ENCODE measurements at places on chromosomes 4 and X.

GRCh38 chr4:17241835-17242234, 270.1 kb downstream of the QDPR start:
- no peak for DNase-seq

DNA sequence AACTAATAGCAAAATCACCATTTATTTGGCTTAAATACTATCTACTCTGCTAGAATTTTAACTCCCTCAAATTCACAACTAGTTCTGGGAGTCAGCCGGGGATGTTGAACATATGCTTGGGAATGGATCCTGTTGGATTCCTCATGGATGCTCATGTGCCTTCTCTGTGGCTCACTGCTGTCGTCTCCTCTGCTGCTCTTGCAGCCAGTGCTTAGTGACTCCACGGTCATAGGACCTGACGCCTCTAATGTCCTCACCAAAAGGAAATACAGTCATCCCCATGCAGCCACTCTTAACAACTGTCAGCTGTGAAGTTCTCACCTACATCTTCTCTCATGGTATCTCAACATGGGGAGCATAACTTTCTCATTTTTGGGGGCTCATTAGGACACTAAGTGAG, 59.4 kb downstream of the HMGB2 start:
- DNase-seq = no peak

DNA sequence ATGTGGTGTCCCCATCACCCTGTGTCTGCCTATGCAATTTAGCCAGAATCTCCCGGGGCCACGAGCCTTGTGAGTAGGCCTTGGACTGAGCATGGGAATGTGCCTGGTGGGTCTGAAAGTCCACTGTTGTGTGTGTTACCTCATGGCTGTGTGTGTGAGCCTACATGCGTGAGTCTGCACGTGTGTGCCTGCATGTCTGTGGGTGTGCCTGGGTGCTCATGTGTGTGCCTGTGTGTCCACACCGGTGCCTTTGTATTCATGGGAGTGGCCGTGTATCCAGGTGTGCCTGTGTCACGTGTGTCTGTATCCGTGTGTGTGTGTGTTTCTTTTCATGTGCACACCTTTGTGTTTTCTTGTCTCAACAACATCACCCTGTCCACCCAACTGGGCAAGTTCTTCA, 14.2 kb downstream of the ATP5ME start:
- no peak for DNase-seq

- no peak for DNase-seq
Measured at GRCh38 chrX:39823424-39823823, 274.3 kb downstream of the BCOR start.

DNA sequence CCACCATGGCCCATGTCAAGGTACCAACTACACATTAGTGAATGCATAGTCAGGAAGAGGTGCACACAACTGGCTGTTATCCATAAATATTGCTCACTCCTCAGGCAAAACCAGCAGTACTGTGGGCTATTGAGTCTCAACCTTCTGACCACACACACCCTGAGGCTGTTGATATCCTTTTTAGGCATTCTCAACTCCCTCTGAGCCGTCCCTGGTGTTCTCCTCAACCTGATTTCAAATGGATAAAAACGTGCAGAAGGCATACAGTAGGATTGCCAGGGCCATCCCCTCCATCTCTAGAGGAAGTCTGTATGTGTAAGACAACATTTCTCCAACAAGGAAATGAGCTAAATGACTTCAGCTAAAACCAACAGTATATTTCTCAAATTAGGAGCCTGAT, 98.7 kb upstream of the KLHL13 start:
- peak; percentile 3 for DNase-seq

DNA sequence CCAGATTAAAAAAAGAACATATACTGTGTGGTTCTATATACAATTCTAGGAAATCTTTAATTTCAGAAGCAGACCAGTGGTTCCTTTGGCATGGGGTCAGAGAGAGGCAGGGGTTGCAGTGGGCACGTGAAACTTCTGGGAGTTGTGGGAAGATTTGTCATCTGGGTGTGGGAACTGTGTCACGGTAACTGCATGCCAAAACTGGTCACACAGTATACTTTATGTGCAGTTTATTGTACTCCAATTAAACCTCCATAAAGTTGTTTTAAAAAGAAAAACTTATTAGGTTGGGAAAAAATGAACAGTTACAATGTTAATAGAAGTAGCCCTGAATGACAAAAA, 26.7 kb upstream of the STS start:
- DNase-seq = no peak

- no peak for DNase-seq
Measured at GRCh38 chr4:18391354-18391728, 369.8 kb upstream of the LCORL start.

- no peak for DNase-seq
Measured at GRCh38 chr4:168362025-168362401, 43.5 kb upstream of the DDX60 start.

DNA sequence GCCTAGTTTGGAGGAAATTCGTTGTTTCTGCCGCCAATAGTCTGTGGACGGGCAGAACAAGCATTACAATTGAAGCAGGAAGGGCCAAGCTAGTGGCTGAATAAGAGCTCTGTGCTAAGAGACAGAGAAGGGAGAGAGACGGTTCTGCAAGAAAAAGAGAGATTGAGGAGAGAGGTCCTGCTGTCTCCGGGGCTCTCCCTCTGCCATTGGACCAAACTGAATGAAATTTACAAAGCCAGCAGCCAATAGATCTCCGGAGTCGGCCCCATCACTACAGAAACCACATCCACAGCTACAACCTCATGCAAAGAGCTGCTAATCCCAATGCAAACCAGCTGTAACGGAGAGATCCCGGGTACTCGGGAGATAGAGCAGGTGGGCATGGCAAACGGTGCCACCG, at the start of gene NLGN4X:
TSS of gene NLGN4X (minus strand) at position 148 of the 400 bp plus-strand sequence. CDS start 77,401 bp downstream, outside the sequence.
- peak; percentile 58 for DNase-seq

DNA sequence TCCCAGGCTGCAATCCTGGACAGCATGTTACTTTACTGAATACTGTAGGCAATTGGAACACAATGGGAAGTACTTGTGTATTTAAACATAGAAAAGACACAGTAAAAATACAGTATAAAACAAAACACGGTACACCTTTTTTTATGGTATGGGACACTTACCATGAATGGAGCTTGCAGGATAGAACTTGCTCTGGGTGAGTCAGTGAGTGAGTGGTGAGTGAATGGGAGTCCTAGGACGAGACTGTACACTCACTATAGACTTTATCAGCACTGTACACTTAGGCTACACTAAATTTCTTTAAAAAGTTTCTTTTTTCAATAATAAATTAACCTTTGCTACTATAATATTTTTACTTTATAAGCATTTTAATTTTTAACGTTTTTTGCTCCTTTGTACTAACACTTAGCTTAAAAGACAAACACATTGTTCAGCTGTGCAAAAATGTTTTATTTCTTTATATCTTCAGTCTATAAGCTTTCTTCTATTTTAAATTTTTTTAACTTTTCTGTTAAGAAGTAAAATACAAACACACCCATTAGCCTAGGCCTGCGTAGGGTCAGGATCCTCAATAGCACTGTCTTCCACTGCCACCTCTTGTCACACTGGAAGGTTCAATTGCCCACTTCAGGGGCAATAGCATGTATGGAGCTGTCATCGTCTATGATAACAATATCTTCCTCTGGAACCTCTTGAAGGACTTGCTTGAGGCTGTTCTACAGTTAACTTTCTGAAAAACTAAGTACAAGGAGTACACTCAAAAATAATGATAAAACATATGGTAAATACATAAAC, 293.5 kb upstream of the FSTL5 start:
- no peak for DNase-seq

DNA sequence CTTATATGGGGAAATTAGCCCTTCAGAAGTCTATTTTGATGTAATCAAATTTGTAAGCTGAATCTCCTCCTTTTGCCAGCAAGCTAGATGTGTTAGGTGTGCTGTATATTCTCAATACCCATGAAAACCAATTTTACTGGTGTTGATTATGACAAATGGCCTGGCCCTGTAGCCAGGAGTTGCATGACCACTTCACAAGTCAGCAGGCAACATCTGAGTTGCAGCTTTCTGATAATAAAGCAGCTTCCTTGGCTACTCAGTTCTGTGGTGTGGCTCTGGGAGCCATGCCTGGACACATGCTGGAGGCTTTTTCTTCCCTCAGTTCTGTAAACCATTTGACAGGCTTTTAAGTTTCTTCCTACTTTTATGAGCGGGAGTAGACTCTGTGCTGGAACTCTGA, 154.1 kb upstream of the CXCL13 start:
- no peak for DNase-seq

- DNase-seq = no peak
Measured at GRCh38 chr4:182510836-182511235, 267.6 kb downstream of the TENM3 start.

DNA sequence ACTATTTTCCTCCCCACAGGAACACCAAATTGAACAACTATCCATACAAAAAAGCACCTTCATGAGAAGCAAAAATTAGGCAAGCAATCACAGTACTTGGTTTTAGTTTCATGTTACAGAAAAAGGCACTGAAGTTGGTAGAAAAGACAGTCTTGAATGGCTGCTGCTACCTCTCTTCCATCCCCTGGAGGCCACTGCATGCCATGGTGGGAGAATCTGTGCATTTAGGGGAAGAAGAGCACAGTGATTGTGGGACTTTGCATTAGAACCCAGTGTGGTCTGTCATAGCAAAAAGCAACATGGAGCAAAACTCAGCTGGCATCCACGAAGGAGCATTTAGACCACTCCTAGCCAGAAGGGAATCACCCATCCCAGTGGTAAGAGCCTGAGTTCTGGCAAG, 941.9 kb downstream of the PCDH18 start:
- DNase-seq = no peak

DNA sequence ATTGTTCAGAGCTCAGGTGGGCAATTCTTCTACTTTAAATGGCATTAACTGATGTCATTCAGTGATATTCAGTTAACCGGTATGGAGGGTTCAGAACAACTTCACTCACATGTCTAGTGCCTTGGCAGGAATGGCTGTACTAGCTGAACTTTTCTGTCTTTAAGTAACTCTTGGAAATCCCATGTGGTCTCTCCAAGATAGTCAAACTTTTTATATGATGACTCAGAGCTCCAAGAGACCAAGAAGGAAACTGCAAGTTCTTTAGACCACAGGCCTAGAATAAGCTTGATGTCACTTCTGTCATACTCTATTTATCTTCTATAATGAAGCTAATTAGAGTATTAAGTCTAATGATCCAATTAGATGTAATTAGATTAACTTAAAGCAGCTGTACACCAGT, 24.9 kb downstream of the LHFPL1 start:
- DNase-seq = no peak

DNA sequence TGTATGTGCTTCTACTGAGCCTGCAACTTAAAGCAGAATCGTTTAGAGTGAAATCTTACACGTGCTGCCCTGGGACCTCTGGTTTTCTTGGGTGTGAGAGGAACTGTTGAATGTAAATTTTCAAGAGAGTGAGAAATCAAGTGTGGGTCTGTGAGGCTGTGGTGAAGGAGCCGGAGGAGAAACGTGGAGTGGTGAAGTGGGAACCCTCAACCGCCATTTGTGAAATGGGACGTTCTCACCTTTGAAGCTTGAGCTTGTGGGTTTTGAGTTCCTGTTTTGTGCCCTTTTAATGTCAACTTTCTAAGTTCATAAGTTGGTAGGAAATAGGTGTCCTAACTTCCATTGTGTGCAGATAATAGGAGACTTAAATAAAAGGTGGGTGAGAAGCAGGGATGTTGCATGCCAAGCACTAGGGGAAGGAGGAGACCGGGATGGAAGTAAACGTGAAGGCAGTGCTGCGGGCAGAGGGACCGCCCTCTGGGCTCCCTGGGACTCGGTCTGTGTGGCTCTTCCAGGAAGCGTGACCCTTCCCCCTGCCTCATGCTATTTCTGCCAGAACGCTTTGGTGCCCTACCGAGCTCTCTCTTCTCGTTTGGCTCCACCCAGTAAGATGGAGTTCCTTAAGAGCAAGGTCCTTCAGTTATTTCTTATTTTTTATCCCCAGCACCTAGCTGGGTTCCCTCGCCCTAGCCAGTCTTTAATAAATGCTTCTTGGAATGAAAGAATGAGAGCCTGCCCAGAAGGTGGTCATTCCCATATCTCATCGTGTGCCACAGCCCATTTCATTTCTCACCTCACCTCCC, 56.0 kb downstream of the TMEM131L start:
- no peak for DNase-seq

DNA sequence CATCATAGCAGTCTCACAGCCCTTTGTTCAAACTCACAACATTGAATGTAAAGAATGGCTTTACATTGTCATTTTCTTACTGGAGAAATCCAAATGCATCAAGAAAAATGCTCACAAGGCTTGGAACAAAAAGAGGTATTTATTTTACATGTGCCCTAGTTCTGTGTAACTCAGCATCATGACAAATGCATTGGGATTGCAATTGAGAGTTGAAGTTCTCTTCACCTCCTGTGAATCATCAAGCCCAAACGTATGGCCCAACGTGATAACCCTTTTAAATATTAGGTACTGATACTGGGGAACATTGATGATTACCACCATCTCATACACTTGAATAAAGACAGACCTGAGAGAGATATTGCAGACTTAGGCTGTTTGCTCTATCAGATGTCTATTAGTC, 61.6 kb downstream of the GASK1B start:
- no peak for DNase-seq

DNA sequence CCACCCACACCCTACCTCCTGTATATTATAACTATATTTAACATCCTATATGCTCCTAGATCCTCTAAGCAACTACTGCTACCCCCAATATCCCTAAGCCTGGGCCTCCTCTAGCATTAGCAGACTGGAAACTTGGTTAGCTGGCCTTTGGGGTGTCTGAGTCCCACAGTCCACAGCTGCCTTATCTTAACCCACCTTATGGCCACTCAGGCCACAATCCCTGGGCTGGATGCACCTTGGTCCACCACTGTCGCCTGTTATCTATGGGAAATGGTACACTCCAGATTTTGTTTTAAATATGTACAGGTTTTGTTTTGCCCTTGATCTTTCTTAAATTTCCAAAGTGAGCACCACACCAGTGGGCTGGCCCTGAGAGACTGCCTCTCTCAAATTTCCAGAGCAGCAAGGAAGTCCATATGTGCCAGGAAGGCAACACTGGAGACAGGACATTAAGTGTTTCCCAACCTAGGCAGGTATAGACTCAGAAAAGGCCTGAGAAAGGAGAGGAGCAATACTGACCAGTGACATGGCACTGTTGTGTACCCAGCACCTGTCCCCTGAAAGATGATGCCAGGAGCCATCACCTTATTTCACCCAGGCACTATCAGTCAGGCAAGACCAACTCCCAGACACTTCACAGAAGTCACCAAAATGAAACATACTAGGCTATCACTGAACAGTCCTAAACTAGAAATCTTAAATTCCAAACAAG, 921 bp downstream of the PFKFB1 start:
- DNase-seq = no peak

Data from DMS153 (cell line).